ENCODE measurements at places on chromosomes 2 and 18.

DNA sequence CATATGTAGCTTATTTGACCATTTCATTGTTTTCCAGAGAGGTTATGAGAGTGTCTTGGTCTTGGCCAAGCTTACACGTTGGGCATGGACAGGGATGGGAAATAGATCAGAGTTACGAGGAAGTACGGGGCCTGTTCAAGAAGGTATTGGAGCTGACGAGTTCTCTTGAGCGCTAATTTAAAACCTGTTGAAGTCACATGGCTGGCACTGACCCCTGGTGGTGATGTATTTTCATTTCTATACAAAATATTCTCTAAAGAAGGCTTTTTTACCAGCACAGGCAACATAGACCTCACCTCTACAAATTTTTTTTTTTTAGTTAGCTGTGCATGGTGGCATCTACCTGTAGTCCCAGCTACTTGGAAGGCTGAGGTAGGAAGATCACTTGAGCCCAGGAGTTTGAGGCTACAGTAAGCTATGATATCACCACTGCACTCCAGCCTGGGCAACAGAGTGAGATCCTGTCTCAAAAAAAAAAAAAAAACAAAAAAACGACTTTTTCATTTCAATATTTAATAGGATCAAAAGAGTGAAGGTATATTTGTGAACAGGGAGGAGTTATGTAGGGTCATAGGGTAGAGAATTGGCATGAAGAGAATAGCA lies 19.6 kb downstream of the UGP2 start:
- peak; percentile 64 for DNase-seq

- no peak for DNase-seq
These were observed 20.5 kb downstream of the CYP27A1 start for GRCh38 chr2:218802386-218802994.

- DNase-seq = no peak
These were observed 34.1 kb upstream of the NARS1 start for GRCh38 chr18:57655740-57656139.

DNA sequence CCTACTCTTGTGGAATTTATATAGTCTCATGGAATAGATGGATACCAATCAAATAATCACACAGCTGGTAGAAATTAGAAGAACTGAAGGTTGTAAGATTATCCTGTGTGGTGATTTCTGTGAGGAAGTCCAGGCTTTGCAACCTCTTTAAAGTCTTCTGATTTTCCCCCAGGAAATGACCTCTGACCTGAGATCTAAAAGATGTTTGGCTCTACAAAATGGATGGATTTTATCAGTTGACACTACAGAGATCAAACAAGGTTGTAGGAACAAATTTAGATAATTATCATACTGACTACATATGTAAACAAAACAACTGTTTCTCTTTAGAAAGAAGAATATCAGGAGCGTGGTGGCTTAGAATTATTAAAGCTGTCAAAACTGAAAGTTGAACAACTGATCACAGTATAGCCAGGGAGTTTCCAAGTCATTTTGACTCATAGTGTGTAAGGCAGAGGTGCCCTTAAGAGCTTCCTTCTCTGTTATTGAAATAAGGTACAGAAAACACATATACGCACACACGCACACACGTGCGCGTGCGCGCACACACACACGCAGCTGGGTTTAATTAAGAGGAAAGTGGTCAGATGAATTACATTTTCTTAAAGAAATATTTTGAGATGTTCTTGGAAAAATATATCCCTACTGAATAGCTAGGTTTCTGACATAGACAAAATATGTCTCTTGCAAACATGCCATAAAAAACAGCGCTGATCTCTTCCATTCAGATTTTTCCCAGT lies 35.5 kb upstream of the PELI1 start:
- DNase-seq = no peak

- DNase-seq = no peak
These were observed 2.4 kb downstream of the TCF7L1 start for GRCh38 chr2:85135660-85135914.

GRCh38 chr18:26540043-26540628 lies 8.2 kb downstream of the KCTD1 start:
- no peak for DNase-seq

GRCh38 chr18:24741965-24742724 lies 281.7 kb downstream of the HRH4 start:
- no peak for DNase-seq

- peak; percentile 69 for DNase-seq
These were observed 60.5 kb upstream of the POMC start for GRCh38 chr2:25228848-25229278.

- DNase-seq = no peak
These were observed 35.9 kb downstream of the INPP5D start for GRCh38 chr2:233096006-233096405.

- no peak for DNase-seq
These were observed 25.7 kb downstream of the DIS3L2 start for GRCh38 chr2:231987124-231987727.

DNA sequence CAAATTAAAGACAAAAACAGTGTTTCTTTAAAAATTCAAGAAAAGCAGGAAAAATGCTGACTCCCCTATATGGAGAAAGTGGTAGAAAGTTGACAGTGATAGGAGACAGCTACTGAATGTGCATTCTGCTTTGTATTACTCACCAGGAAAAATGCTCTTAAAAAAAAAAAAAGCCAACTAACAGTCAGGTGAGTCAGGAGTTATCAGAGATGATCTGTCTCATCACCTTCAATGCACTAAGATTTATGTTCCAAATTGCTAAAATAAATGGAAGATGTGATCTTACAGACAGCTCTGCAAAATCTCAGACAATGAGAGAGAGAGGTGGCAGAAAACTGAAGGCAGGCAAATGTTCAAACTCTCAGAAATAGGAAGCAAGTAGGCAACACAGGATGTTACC lies 47.6 kb upstream of the ZNF521 start:
- DNase-seq = no peak

Data from globus pallidus (tissue), 1 donor.